Suprapubic skin (tissue), 4 donors: ENCODE measurements at places on chromosomes 3 and 15.
A peak's percentile ranks its signal among the peaks of the same experiment; 100 is the strongest.

DNA sequence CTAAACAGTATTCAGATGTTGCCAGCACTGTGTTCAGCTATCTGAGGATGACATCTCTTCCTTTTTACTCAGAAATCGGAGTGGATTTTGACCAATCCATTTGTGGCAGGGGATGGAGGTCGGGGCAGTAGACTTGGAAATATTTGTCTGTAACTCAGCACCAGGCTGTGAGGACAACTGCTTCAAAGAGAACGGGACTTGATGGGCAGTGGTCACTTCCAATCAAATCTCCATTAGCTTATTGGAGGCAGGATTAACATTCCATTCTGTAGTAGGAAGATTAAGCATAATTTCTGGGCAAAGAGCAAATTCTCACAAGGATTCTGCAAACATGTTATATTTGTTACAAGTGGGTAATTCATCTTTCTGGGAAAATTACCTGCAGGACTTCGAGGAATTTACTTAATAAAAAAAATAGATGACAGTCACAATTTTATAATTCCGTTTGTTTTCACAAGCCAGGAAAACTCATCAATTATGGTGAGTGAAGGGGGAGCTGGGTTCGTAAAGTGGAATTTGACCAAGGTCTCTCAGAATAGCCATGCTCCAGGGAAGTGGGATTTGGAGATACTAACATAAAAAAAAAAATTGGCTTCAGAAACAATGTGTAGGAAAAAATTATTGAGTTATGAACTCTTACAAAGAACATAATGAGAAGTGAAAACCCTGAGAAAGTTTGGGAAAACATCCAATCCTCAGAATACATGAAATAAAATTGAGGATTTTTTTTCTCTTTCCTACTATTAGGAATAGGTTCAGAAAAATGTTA, 18.1 kb downstream of the CRABP1 start:
- DNase-seq = no peak

GRCh38 chr3:180246688-180247195, 210.0 kb upstream of the PEX5L start:
- no peak for DNase-seq

DNA sequence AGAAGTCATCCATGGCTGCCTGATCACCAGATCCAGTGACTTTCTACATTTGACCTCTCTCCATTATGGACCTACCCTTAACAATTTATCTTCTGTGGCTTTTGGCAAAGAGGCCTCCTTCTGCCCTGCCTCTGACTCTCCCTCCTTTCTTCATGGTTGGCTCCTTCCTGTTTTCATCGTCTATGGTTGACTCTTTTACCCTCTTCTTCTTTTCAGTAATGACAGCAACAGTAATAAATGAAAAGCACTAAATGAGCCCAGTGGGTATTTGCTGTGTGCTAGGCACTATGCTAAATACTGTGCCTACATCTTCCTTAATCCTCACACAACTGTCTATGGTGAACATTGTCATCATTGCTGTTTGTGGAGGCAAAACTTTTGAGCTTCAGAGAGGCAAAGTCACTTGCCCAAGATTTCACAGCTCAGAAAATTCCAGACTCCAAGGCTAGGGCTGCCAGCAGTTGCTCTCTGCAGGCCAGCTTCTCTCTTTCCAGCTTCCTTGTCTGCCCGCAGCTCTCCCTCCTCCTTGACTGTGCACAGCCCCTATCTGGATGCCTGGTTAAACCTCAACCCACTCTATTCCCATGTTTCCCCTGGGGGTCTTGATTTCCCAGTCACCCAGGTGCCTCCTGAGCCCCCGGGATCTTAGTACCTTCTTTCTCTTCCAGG, 24.6 kb downstream of the ITPR1 start:
- no peak for DNase-seq

DNA sequence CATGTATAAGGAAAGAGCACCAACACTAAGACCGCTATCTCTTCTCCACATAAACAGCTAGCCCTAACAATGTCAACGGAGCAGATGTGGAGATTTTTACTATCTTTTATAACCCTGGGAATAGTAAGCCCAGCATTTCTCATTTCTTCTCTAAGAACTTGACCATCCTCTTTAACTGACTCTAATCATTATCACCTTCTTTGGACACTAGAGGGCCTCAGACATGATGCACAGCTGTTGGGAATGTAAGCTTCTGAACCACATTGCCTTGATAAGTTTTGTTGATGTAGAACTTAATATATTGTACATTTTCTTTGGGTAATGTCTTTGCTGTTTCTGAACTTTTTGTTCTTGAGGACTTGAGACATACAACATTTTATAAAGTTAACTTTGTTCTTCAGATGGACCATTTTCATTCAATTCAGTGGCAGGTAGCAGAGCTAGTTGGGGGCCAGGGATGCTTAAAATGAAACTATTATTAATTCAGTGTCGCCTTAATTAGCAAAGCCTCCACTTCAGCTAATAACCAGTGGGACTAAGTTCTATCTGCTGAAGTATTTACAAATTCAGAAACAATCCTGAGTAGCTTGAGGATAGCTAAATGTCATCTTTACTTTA, 9.6 kb upstream of the TAGLN3 start:
- no peak for DNase-seq

DNA sequence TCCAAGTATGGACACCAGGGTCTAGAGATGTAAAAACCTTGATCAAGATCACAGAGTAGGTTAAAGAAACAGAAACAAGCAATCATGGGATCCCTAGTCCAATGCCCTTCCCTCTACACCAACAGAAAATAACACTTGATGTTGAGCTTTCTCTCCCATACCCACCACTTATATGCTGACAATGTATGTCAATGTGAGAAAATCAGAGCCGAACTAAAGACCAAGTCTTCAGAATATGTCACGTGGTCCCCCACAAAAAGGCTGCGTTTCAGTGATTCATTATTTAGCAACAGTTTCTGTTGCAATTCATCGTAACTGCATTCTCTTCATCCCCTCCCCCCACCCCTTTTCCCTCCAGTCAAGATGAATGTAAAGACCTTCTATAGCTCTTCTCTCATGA, 278.9 kb upstream of the STT3B start:
- DNase-seq = no peak

- DNase-seq = peak; percentile 43
Observed at GRCh38 chr3:127441764-127442163, 148.8 kb downstream of the TPRA1 start.

DNA sequence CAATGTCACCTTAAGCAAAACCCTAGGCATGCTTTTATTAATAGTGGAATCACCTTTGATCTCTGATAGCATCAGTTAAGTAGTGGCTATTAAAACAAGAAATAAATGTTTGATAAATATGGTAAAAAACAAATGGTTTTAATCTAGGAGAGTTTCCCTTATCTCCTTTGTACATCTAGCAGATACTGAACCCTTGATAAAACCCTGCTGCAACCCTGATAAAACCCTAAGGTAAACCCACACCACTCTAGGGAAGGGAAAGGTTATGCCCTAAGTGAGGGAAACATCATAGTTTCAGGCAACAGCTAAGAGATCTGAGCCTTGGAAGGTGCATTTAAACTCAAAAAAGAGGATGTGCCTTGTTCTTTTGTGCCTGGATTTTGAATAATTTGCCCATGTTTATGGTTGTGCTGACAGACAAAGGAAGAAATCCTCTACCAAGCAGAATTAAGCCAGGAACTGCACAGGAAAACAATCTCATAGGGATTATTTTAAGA, 309.7 kb downstream of the FGF12 start:
- no peak for DNase-seq

DNA sequence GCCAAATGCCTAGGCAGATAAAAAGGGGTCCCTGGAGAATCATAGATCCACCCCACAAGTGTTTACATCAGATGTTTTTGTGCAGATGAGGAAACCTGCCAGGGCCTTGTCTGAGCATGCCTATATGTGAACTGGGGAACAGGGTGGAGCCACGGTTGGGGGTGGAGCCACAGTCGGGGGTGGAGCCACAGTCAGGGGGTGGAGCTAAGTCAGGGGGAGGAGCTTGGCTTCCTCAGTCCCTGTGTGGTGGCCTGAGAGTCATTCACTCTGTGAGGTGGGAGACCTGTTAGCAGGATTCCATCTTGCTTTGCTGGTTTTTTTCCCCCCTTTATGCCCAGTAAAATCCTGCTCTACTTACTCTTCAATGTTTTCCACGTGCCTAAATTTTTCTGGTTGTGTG, 57.8 kb upstream of the TGFBR2 start:
- DNase-seq = no peak

DNA sequence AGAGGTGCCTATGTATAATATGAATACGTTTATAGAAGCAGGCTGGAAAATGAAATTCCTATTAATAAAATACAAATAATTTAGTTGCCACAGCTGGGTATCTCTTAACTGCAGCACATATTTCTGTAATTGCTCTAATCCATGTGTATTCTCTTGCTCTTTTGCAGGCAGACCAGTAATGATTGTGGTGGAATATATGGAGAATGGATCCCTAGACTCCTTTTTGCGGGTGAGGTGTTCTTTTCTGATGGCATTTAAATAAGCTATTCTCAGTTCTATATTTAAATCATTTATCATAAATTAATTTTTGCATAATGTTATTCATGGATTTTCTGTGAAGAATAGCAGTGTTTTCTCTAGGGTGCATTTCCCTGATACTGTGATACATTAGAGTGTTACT, 153.9 kb upstream of the ARL6 start:
- DNase-seq = no peak

DNA sequence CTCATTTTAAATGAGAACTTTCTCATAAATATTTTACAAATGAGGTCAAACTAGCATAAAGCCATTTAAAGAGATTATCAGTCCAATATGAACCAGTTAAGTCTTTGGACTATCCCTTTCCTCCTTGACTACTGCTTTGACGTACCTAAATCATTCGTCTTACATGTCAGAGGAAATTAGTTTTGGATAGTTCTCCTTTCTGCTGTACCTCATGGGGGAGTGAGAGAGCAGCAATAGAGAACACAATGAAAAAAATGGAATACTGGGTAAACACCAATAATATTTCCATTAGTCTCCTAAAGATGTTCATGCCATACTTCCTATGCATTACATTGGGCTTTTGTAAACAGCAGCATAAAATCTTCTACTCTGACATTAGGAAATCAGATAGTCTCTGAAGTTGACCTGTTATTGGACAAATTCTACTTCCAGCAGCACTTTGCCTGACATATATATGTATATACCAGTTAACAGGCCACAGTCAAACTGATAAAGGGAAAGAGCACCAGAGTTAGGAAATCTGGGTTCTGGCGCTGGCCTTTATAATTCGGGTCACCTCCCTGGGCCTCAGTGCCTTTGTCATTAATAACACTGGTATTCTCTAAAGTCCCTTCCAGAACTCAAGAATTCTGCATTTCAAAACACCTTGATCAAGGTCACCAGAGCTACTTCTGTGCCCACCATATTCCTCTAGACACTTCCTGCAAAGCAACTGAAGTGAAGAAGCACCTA, 26.8 kb downstream of the TIMMDC1 start:
- no peak for DNase-seq

- no peak for DNase-seq
Observed at GRCh38 chr15:63178034-63178433, 11.4 kb upstream of the RAB8B start.

- DNase-seq = no peak
Observed at GRCh38 chr3:116291141-116291540, 154.1 kb downstream of the LSAMP start.

DNA sequence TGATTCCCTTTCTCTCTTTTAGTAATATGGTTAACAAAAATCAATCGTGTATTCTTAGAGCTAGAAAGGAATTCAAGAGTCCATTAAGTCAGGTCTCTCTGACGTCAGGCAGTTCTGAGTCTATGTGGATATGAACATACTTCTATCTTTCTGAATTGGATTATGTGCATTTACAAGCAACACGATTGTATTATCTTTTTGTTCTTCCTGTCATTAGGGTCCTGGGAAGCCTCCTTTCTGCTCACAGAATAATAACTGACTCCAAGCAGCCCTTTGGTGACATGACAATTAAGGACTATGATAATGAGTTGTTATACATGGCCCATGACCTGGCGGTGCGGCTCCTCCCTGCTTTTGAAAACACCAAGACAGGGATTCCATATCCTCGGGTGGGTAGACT, 14.0 kb downstream of the EDEM1 start:
- DNase-seq = no peak

DNA sequence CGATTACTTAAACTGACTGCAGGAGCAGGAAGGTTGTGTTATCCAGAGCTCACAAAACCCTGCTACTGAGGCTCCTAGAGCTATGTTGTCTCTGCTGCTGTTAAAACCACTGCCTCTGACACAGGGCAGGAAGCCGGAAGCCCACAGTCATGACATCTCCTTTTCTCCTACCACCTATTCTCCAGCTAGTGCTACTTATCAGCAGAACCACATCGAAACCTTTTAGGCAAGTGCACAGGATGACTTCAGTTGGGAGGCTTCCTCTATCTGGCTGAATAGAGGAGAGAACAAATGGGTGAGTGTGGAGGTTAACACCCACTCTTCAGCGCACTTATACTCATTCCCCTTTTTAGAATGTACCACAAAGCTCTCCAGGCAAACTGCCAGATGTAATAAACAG, 638.0 kb downstream of the OTOL1 start:
- DNase-seq = no peak

DNA sequence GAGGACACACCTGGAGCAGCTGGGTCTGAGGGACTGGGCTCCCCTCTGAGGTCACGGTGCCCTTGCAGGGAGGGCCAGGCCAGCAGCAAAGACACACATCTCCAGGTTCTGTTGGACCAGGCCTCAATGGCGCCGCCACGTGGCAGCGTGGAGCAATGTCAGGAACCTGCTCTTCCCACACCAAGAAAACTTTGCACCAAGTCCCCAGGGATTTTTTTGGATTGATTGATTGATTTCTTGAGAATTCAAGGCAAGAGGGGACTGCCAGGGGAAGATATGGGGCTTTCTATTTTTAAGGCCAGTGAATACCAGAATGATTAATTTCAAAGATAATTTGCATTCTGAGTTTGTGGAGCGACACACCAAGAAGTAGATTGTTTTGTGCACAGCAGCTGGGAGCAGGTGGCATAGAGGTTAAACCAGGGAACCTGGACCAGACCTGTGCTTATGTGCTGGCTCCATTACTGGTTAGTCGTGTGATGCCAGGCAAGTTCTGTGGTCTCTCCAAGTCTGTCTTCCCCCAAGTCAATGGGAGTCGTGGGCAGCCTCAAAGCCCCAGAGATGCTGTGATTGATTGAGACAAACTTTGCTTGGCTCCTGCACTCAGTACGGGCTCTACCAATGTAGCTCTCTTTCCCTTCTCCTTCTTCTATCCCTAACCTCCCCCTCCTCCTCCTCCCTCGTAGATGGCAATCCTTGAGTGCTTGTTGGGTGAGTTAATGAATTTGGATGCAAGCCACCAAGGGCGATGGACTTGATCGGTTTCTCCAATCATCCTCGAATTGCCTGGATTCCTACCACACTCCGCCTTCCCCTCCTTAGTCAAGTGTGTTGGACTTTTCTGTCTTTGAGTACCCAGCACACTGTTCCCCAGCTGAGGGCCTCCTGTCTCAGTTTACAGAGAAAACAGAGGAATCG, 96.2 kb upstream of the TRPM1 start:
- DNase-seq = no peak

- DNase-seq = no peak
Observed at GRCh38 chr3:171829841-171830517, 13.2 kb upstream of the TMEM212 start.

- DNase-seq = no peak
Observed at GRCh38 chr3:123297627-123297899, 95.8 kb downstream of the SEC22A start.
